Activated CD8-positive, alpha-beta memory T cell treated with anti-CD3 and anti-CD28 coated beads, Interleukin-2, amount 50 U/mL, for 4 hours (primary cell): ENCODE measurements at places on chromosomes 13 and 19.

- no peak for DNase-seq
These were observed 33.9 kb downstream of the SPATA13 start for GRCh38 chr13:24194447-24194846.

- no peak for DNase-seq
These were observed 31.9 kb upstream of the CCNE1 start for GRCh38 chr19:29779921-29780320.

GRCh38 chr19:10615429-10616023, 9.8 kb upstream of the SLC44A2 start:
- no peak for DNase-seq

DNA sequence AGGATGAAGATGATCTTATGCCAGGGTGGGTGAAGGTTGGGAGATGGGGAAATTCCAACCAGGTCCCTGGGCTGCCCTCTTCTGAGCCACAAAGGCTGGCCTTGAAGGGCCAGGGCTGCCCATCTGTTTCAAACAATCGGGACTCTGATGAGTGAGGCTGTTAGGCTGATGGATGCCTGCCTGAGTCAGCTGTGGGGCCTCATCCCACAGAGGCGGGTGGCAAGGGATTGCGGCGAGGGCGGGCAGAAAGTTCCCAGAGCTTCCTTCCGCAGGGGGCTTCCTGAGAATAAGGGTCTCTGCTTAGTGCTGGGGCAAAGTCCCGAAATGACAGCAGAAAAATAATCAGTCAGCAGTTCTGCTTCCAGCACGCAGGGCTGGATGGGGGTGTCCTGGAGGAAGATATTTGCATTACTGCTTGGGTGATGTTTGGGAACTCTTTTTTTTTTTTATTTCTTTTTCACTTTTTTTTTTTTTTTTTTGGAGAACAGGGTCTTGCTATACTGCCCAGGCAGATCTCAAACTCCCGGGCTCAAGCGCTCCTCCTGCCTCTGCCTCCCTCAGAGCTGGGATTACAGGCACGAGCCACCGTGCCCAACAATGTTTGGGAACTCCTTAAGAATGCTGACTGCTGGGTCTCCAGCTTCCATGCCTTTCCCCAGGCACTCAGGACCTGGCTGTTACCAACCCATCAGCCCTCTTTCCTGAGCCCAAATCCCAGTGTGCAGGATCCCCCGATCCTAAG, 14.1 kb downstream of the SH3GL1 start:
- no peak for DNase-seq

- DNase-seq = no peak
These were observed 223.1 kb downstream of the NBEA start for GRCh38 chr13:35165205-35165604.

- peak; percentile 56 for DNase-seq
These were observed 62.1 kb downstream of the KLF2 start for GRCh38 chr19:16386619-16387240.

DNA sequence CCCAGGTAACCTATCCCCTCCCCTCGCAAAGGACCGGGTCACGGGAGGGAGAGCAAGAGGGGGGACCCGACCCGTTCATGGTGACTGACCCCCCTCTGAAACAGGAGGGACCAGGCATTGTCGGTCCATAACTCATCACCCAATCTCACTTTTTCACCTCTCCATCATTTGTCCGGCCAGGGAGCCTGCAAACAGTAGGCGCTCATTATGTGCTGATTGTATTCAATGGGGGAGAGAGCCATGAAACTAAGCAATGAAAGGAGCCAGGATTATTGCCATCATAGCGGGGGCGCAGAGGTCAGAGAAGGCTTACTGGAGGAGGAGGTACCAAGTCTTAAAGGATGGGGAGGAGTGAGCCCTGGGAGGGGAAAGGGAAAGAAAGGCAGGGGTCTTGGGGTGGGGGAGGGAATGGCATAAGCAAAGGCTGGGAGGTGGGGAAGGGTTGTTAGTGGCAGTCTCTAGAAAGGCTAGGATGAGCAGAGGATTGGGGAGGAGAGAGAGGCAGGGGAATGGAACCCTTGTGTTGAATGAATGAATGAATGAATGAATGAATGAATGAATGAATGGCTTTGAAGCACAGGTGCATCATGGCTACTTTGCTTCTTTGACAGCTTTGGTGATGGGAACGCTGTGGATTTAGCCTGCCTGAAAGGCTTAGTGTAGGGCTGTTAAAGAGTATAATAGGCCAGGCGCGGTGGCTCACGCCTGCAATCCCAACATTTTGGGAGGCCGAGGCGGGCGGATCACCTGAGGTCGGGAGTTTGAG, 1.4 kb downstream of the SHFL start:
- no peak for DNase-seq

DNA sequence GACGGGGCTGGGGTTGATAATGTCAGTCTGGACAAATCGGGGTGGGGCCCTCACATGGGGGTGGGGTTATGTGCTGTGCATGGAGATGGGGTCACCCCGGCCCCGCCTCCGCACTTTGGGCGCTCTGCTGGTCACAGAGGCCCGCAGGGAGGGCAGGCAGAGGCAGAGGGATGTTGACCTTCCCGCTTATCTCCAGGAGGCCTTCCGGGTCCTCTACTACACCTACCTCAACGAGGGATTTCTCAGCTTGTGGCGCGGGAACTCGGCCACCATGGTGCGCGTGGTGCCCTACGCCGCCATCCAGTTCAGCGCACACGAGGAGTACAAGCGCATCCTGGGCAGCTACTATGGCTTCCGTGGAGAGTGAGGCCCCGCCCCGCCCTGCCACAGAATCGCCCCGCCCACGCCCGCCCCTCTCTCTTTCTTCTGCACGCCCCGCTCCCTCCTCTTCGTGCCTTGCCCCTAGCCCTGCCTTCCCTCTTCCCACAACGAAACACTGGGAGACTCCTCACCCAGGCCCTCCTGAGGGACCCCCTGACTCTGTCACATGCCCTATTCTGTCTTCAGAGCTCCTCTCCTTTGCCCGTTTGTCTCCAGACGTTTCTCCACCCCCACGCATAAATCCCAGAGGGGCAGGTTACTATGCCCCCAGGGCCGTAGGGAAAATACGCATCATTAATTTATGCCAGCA, 32.8 kb downstream of the TMEM161A start:
- DNase-seq = no peak
